ENCODE measurements at places on chromosomes 5 and 9. TPM values are rescaled to one million over a fixed set of nuclear protein-coding genes. Genes with fewer than 3 reads are reported as not detected.

DNA sequence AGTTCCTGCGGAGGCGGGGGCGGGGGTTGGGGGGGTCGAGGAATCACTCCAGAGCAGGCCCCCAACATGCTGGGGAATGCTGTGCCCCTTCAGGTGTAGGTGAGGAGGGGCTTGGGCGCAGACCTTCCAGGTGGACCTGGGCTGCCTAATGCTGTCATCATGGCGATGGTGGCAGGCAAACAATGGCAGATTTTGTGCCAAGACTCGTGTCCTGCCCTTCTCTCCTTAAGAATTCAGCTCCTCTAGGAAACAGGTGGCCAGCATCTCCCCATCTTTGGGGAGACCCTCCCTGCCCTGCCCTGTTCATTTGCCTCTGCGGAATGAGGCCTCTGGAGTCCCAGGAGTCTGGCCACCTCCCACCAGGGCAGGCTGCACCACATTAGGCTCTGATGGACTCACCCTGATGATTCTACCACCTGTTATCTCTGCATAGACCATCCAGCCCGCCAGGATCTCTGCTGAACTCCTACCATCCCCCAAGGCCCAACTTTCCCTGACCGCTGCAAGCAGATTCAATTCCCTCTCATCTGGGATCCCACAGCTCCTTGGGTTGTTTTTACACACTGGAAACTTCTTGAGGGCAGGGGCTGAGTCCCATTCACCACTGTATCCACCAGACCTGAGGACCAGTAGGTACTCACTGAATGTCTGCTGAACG, 10.9 kb upstream of the SLC25A51 start:
- DNase-seq = no peak

ACTBL2 gene
- total RNA-seq = not detected

DNA sequence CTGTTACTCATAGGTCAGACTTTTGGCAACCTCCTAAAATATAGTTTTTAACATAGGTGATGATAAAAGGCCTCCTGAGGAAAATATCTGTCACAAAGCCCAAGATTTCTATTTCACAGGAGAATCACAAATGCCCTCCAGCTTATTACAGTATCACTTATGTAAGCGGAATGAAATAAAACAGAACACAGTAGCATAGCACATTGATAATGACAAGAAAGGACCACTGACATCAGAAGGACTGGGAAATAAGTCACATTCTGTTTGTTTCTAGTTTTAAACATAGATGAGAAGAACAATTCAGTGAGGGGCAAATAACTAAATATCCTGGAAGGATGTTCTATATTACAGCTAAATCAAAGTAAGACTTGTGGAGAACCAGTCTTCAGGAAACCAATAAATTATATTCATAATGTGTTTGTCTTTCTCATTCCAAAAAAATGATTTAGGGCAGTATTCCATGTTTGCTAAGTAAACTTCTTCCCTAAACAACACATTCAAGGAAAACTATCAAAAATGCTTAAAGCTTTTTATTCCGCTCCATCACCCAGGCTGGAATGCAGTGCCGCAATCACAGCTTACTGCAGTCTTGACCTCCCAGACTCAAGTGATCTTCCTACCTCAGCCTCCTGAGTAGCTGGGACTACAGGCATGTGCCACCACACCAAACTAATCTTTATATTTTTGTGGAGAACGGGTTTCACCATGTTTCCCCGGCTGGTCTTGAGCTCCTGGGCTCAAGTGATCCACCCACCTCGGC, 20.8 kb upstream of the CTNNAL1 start:
- DNase-seq = no peak

GRCh38 chr9:88536951-88537760, 2.2 kb downstream of the NXNL2 start:
- DNase-seq = peak; percentile 61

SAPCD2 gene
- total RNA-seq = 0.22 TPM

DNA sequence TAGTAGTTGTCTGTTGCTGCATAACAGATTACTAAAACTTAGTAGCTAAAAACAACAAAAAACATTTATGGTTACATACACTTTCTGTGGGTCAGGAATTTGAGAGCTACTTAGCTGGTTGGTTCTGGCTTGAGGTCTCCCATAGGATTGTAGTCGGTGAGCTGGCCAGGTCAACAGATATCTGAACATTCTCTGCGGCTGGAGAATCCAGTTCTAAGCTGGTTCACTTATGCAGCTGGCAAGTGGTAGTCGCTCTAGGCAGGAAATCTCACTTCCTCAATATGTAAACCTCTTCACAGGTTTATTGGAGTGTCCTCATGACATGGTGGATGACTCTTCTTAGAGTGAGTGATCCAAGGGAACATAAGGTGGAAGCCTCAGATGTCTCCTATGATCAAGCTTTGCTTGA, 65.7 kb upstream of the TNFAIP8 start:
- DNase-seq = no peak

ADAMTS2 gene
- 3.6 TPM for total RNA-seq
